Stimulated activated CD8-positive, alpha-beta memory T cell treated with anti-CD3 and anti-CD28 coated beads, Interleukin-15, amount 100 ng/mL, for 1 hour (primary cell): ENCODE measurements at places on chromosomes 6 and 20.

DNA sequence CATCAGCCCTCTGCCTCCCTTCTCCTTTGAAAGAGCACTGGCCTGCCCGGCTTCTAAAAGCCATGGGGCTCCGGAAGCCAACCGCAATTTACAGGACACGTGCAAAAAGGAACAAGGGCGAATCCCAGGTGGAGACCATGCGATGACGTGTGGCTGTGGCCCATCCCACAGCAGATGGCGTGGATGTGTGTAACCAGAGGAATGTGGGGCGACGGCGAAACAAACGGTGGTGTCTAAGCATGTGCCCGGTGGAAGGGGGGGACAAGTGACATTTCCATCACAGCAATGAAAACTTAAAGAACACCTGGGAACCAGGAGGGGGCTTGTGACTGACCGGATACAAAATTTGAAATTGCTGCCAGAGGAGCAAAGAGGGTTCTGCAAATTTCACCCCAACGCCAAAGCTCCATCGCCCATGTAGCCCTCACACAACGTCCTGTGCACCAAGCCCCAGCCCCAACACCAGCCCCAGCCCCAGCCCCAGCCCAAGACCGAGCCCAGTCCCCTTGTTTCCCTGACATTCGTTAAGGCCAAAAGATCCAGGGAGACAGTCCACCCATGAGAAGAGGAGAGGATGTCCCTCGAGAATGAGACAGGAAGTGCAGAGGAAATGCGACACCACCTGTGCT, 159.7 kb upstream of the ZNF337 start:
- DNase-seq: no peak

- no peak for DNase-seq
Observed at GRCh38 chr6:126631363-126631762, 291.4 kb downstream of the CENPW start.

DNA sequence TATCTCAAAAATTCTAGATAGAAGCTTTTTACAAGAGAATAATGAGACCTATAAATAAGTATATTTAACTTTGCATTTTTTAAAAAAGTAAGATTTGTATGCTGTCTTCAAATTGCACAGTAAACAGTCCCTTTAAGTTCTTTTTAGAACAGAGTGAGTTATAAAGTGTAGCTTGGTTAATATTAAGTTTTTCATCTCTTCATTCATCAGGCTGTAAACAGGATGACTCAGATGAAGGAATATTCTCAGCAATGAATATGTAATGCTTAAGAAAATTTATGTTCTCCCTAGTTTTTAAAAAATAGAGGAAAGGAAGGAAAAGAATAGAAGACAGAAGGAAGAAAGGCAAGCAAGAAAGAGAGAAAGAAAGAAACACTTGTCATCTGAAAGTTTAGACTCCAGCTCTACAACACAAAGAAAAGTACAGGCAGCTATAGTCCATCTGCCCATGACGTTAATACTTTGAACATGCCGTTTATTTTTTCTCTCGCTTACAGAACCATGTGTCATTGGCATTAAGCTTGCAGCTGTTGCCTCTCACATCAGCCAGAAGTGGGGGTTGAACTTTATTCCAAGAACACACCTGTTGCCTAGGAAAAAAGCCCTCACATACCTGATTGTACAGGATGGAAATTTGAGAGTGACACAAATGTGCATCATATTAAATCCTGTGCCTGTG, 36.1 kb downstream of the CAP2 start:
- DNase-seq: no peak

DNA sequence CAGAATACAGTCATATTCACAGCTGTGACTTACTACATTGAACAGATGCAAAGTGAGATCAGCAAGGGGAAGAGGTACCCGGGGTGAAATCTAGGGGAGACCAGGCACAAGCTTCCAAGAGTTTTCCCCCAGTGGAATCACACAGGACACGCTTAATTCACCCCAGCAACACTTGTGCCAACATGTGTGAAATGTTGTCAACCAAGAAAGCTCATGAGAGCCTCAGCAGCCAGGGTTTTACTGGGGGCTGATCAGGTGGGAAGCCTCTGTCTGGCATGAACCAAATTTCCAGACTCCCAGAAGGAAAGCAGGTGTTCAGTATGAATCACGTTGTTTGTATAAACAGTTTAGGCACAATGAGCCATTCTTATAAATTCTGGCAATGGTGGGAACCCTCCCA, 6.9 kb upstream of the RTF2 start:
- no peak for DNase-seq

DNA sequence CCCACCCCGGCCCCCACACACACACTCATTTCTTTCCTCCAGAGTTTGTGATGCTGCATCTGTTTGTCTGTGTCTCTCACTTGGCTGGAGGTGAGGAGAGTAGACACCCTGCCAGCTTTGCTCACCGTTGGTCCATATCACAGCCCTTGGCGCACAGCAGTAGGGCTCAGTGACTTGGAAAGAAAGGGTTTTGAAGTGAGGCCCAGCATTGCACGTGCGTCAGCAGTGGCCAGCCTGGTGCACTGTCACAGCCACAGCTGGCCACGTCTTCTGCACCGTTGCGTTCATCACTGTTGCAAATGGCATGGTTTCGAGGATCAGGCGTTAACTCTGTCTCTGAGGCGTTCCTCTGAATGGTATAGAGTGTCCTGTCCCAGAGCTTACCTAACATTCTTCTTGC, 3.7 kb downstream of the WFDC5 start:
- DNase-seq: no peak

DNA sequence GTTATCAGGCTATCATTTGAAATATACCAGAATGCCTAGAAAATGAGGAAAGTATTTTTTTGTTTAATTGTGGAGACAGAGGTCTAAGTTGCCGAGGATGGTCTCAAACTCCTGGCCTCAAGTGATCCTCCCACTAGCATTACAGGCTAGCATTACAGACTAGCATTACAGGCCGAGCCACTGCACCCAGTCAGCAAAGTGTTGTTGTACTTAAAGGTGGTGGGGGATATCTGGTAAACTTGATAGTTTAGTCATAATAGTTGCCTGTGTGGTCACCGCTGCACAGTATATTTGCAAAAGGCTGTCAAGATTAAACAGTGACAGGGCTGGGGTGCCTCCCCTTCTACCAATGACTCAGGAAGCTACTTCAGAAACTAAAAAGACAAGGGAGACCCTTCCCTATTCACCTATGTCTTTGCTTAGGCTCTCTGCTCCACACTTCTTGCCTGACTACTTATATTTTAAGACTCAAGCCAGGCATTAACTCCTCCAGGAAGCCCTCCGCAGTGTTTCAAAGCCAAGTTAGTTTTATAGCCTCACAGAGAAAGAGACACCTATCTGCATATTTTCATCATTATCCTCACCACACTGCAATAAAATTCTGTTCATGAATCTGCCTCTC, 3.1 kb upstream of the AKIRIN2 start:
- no peak for DNase-seq

DNA sequence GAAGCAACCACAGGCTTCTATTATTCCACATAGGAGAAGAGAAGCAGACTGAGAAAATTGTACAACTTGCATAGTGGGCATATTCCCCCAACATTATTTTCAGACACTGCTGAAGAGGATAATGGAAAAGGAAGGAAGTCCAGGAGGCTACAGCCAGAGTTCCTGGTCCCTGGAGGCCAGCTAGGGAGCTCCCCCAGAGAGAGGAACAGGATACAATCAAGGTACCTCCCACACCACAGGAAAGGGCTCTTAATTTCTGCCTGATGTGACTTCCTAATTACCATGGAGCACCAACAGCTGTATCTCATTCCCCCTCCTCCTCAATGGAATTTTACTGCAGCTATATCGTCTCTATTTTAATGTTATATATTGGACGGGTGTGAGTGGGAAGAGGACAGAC, 594.3 kb upstream of the NRSN1 start:
- DNase-seq: no peak

DNA sequence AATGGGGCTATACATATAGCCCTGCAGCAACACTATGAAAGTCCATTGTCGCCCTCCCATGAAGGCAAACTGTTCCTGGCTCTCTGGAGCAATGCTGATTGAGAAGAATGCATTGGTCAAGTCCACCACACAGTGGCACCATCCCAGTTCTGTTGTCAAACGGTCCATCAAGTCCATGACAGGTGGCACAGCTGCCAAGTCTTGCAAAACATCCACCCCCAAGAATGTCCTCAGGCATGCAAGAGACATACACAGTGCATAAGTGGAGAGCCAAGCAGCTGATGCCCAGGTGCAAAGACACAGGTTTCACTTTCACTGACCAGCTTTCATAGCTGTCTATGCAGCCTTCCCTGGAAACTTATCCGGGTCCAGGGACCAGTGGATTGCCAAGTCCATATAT, 17.5 kb downstream of the ZNF391 start:
- DNase-seq: no peak

DNA sequence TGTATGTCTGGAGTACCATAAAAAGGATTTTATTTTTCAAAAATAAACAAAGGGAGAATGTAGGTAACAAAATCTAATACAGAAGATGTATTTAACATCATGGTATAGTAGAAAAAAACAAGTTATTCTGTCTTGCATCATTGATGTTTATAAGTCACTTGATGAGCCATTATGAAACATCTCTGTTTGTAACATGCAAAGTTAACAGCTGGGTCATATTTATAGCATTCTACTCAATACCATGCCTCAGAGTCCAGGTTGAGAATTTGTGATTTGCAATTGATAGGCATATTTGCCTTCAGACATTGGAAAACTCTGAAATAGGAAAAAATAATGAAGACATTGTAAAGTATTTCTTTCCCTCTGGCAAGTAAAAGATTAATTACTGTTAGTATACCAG, 52.3 kb upstream of the IL20RA start:
- DNase-seq: no peak

DNA sequence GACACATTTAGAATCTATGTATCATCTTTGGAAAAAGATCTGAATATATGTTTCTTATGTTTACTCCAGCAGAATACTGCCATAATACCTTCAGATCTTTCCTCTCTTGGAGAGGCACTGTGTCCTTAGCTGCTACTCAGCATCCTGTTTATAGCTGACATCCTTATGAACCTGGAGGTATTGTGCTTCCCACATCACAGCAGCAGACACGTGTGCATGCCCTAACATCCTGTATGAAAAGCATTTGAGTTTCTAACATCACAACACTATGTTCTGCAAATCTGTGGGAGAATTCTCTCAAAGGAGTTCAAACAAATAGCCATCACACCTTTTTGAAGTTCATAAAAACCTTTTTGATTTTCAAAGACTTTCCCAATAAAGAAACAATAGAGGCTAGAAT, 216.0 kb downstream of the GJA1 start:
- DNase-seq: no peak

GRCh38 chr6:122717350-122717749, 62.2 kb upstream of the FABP7 start:
- no peak for DNase-seq

- DNase-seq: no peak
Observed at GRCh38 chr6:155344341-155345006, 30.2 kb upstream of the TFB1M start.

DNA sequence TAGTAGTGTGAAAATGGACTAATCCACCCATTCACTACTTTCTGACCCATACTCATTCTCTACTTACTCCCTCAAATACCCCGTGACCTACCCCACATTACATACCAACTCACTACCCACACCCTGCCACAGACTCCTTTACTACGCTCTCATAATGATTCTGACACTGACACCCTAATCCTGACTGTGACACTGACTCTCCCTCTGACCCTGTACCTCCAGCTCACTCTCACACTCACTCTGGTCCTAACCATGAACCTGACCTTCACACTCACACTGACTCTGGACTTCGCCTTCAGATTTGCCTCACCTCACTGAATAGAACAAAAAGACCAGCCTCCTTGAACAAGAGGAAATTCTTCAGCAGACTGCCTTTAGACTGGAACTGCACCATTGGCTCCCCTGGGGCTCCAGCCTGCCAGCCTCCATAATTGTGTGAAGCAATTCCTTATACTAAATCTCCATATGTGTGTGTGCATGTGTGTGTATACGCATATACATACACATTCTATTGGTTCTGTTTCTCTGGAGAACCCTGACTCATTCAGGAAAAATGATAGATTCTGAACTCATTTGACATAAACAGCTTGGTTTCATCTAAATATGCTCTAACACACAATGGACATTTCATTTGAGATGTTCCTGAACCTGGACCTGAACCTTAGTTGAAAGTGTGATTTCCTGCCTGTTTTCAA, 10.5 kb upstream of the ZNF343 start:
- DNase-seq: no peak

DNA sequence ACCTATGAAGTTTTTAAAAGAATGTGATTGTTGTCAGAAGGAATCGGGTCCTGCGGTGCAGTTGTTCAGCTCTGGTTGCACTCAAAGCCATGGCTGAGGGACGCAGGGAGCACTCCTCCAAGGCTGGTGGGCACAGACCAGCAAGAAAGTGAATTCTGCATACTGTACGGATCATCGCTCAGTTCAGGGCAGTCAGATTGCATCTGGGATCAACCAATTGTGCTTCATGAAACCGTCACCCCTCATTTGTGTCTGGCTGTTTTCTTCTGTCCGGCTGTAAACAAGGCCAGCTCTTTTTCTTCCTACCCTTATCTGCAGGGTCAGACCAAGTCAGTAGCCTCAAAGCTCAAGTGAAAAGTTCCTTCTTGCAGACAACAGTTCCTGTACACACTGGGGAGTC, 478.3 kb downstream of the TFAP2A start:
- no peak for DNase-seq

DNA sequence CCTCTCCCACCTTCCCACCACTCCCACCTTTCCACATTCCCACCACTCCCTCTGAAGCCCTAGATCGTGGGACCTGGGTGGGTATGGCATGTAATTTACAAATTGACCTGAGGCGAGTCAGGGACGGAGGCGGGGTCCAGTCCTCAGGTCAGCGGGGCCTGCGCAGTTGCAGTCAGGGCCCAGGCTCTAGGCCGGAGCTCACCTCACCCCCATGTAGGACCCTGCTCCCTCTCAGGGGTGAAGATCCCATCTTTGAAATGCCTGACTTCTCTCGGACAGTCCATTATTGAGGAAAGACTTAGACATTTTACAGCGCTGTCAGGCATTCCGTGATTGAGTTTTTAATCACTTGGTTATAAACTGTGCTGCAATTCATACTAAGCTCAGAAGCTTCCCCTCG, 10.5 kb downstream of the THBS2 start:
- no peak for DNase-seq

GRCh38 chr6:135195522-135195921, 14.4 kb downstream of the MYB start:
- no peak for DNase-seq

DNA sequence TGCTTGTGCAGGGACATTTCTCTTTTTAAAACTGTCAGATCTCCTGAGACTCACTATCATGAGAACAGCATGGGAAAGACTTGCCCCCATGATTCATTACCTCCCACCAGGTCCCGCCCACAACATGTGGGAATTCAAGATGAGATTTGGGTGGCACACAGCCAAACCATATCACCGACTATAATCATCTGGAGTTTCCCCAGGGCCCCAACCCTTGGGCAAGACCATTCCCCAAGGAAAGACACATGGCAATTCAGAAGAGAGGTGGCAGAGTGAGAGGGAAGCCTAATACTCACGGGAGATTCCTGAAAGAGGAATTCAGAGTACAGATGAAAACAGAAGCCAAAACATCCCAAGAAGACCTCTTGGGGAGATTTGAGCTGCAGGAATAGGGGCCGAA, 291.0 kb upstream of the PLCB4 start:
- no peak for DNase-seq
